ENCODE measurements at places on chromosomes 11 and 22. TPM values are rescaled to one million over a fixed set of nuclear protein-coding genes. Genes with fewer than 3 reads are reported as not detected.

Gene DTX4
- 17.7 TPM for total RNA-seq

Gene BLID
- 7.0 TPM for total RNA-seq

Gene MMP12
- total RNA-seq = not detected

Gene MUC15
- not detected for total RNA-seq

Gene YPEL1
- total RNA-seq = 10.9 TPM

Gene APOBEC3F
- 3.5 TPM for total RNA-seq

Gene SELENOO
- total RNA-seq = 45.3 TPM

Gene NXPE4
- not detected for total RNA-seq

Gene SLC25A1
- total RNA-seq = 46.9 TPM

Gene CDC42BPG
- total RNA-seq = 0.30 TPM

Gene TUBA8
- total RNA-seq = 5.7 TPM

- no peak overlapping the region for H3K4me3 ChIP-seq
- H3K27me3 ChIP-seq = no peaks in the 10 kb centered on the region
- H3K36me3 ChIP-seq = peaks cover 18% of the 10 kb centered on the region
- no peaks in the 10 kb centered on the region for H3K4me1 ChIP-seq
- DNase-seq = no peak
- H3K27ac ChIP-seq = no peak overlapping the region
Observed at GRCh38 chr11:119187123-119187892, 2.0 kb downstream of the NHERF4 start.

GRCh38 chr11:9525116-9525515, 48.4 kb upstream of the WEE1 start:
- H3K36me3 ChIP-seq = no peaks in the 10 kb centered on the region
- peaks cover 7% of the 10 kb centered on the region for H3K4me1 ChIP-seq
- no peak overlapping the region for H3K4me3 ChIP-seq
- H3K27me3 ChIP-seq = no peaks in the 10 kb centered on the region

- no peak overlapping the region for H3K27ac ChIP-seq
- DNase-seq = no peak
- no peaks in the 10 kb centered on the region for H3K4me1 ChIP-seq
- peaks cover 82% of the 10 kb centered on the region for H3K36me3 ChIP-seq
Observed at GRCh38 chr11:68812526-68812925, 29.2 kb downstream of the CPT1A start.

- H3K4me3 ChIP-seq = no peak overlapping the region
- peaks cover 17% of the 10 kb centered on the region for H3K4me1 ChIP-seq
- no peaks in the 10 kb centered on the region for H3K27me3 ChIP-seq
- peak overlapping the region; percentile 32 for H3K27ac ChIP-seq
Observed at GRCh38 chr22:40036591-40037225, 42.0 kb downstream of the FAM83F start.

DNA sequence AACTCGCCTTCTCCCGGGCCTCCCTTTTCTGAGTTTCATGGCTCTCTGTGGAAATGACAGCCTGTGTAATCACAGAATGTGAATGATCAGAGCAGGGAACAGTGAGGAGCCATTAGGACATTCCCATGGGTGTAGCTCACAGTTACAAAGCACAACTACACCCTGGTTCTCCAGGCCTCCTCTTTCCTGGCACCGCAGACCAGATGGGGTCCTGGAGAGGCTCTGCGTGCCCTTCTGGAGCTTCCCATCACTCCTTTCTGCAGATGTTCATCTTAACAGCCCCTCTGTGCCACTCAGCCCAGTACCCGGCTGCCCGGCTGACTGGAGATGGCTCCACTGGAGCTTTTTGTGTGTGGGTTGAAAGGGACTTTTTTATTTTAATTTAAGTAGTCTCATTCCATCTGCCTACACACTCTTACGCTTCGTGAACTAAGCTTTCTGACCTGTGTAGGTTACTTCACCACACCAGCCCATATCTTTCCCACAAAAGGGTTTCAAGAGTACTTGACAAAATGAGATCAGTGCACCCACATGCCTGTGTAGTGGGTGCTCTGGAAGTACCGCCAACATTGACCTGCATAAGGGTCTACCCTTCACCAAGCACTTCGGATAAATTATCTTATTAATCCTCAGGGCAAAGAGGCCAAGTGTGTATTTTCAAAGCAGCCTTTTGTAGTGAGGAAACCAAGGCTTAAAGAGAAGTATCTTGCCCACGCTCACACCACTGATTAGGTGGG, 29.8 kb downstream of the SREBF2 start:
- H3K27me3 ChIP-seq = no peaks in the 10 kb centered on the region
- DNase-seq = no peak
- peaks cover 38% of the 10 kb centered on the region for H3K4me1 ChIP-seq
- H3K27ac ChIP-seq = peak overlapping the region; percentile 68
- no peaks in the 10 kb centered on the region for H3K36me3 ChIP-seq

DNA sequence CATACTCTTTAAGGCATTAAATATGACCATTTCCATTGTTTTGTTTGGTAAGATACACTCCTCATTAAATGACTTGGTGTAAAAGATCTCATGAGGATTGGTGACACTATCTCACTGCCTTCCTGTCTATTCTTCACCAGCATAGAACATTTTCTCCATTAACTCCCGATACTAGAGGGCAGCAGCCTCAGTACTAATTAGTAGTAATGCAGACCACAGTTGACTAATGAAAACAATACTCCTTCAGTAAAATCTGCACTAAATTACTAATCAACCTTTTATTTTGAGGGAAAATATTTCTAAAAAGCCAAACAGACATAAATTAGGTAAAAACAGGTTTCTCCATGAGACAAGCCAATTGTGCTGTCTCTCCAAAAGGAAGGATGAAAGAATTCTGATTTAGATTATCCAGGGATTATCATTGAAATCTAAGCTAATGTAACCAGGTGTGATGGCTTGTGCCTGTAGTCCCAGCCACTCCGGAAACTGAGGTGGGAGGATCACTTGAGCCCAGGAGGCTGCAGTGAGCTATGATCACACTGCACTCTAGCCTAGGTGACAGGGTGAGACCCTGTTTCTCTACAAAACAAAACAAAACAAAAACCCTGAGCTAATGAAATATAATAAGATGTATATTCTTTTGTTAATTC, 9.4 kb downstream of the PGM2L1 start:
- no peak overlapping the region for H3K27ac ChIP-seq
- H3K27me3 ChIP-seq = no peaks in the 10 kb centered on the region
- H3K4me3 ChIP-seq = no peak overlapping the region
- no peaks in the 10 kb centered on the region for H3K36me3 ChIP-seq

DNA sequence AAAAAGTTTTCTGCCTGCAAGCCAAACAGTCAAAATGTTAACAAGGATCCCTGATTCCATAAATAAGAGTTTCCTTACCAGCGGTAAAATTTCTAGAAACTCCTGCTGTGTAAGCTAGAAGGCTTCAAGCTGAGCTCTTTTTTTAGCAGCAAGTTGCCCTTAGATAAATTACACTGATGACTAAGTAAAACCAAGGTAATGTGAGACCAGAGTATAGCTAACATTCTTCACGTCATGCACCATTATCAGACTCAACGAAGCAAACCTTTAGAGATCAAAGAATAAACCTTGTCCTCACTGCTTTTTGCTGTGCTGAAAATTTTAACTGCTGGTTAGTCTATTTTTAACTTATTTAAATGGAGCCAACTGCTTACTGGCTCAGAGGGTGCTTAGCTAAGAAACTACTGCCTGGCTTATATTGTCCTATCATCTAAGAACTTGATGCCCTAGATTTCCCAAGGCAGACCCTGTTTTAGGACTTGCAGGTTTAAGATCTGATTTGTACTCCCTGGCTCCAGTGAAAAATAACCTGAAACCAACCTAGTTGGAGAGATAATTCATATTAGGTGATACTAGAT, 900.7 kb downstream of the JRKL start:
- H3K4me1 ChIP-seq = no peaks in the 10 kb centered on the region
- H3K4me3 ChIP-seq = no peak overlapping the region
- no peaks in the 10 kb centered on the region for H3K36me3 ChIP-seq
- no peak for DNase-seq

- no peak for DNase-seq
- peaks cover 48% of the 10 kb centered on the region for H3K4me1 ChIP-seq
- no peak overlapping the region for H3K4me3 ChIP-seq
- H3K27me3 ChIP-seq = no peaks in the 10 kb centered on the region
- peak overlapping the region; percentile 93 for H3K27ac ChIP-seq
Observed at GRCh38 chr11:61898247-61898582, 6.9 kb upstream of the FADS3 start.

- no peak overlapping the region for H3K27ac ChIP-seq
- no peak overlapping the region for H3K4me3 ChIP-seq
- DNase-seq = no peak
- no peaks in the 10 kb centered on the region for H3K27me3 ChIP-seq
- H3K4me1 ChIP-seq = no peaks in the 10 kb centered on the region
Observed at GRCh38 chr11:94507485-94507884, 4.8 kb upstream of the C11orf97 start.

DNA sequence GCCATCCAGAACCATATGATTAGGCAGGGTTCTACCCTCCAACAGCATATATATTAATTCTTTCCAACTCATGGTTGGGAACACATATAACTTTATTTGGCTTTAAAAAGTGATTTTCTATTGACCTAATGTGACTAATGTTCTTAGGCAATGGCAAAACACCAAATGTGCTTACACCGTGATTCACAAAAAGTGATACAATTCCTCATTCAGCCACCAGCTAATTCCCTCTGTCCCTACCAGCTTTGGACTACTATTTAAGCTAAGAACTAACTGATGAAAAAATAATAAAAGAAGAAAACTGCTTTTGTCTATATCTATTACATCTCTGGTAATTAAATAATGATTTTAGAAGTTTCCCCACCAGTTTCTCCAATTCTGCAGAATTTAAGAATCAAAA, 4.7 kb downstream of the CTSC start:
- no peak for DNase-seq
- no peak overlapping the region for H3K4me3 ChIP-seq
- H3K27me3 ChIP-seq = no peaks in the 10 kb centered on the region
- peaks cover 27% of the 10 kb centered on the region for H3K36me3 ChIP-seq
- H3K4me1 ChIP-seq = no peaks in the 10 kb centered on the region
- H3K27ac ChIP-seq = no peak overlapping the region

DNA sequence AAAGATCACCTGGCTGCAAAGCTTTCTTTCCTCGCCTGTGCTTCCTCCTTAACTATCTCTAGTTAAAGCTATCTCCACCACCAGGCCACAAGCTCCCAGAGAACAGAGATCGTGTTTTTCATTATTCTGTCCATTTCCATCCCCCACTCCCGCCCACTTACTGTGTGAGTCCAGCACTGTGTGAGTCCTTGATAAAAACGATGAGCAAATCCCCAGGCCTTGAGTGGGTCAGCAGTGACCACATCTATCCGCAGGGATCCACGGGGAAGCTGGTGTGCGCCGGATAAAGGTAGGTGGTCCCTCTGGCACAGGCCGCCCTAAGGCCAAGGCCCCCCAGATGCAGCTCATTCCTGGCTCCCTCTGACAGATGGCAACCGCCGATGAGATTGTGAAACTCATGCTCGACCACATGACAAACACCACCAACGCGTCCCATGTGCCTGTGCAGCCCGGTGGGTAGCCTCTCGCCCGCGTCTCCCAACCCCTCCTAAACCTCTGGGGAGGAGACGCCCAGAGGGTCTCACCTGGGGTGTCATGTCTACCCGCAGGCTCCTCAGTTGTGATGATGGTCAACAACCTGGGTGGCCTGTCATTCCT, 9.3 kb downstream of the TKFC start:
- DNase-seq = no peak
- no peaks in the 10 kb centered on the region for H3K27me3 ChIP-seq
- H3K36me3 ChIP-seq = no peaks in the 10 kb centered on the region
- no peak overlapping the region for H3K4me3 ChIP-seq
- no peaks in the 10 kb centered on the region for H3K4me1 ChIP-seq

GRCh38 chr11:113161711-113162591, 152.4 kb upstream of the TTC12 start:
- no peaks in the 10 kb centered on the region for H3K27me3 ChIP-seq
- no peak for DNase-seq
- H3K4me1 ChIP-seq = peaks cover 28% of the 10 kb centered on the region
- no peak overlapping the region for H3K4me3 ChIP-seq
- H3K27ac ChIP-seq = no peak overlapping the region

DNA sequence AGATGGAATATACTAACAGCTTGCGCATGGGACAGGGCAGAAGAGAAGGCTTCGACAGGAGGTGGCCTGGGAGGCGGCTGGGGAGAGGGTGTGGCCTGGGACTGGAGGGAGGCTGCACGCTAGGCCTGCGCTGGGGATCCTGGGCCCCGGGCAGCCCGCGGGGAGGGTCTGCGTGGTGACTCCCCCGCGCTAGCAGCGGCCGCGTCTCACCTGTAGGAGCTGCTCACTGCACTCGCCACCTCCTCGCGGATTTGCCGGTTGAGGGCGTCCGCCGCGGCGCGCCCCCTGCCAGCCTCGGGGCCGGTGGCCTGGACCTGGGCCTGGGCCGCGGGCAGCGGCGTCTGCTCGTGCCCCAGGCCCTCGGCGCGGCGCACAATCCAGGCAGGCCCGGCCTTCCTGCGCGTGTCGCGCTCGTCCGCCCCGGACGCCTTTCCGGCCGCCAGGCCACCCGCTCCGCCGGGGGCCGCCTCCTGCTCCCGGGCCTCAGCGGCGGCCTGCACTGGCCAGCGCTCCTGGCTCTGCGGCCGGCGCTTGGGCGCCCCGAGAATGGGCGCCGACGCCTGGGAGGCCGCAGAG, 1.5 kb downstream of the MAP6 start:
- peaks cover 19% of the 10 kb centered on the region for H3K4me1 ChIP-seq
- no peak overlapping the region for H3K27ac ChIP-seq
- H3K27me3 ChIP-seq = no peaks in the 10 kb centered on the region

- H3K4me1 ChIP-seq = no peaks in the 10 kb centered on the region
- H3K27ac ChIP-seq = no peak overlapping the region
- no peaks in the 10 kb centered on the region for H3K36me3 ChIP-seq
- H3K4me3 ChIP-seq = no peak overlapping the region
- no peaks in the 10 kb centered on the region for H3K27me3 ChIP-seq
- no peak for DNase-seq
Observed at GRCh38 chr11:35236667-35237003, 97.7 kb downstream of the CD44 start.

DNA sequence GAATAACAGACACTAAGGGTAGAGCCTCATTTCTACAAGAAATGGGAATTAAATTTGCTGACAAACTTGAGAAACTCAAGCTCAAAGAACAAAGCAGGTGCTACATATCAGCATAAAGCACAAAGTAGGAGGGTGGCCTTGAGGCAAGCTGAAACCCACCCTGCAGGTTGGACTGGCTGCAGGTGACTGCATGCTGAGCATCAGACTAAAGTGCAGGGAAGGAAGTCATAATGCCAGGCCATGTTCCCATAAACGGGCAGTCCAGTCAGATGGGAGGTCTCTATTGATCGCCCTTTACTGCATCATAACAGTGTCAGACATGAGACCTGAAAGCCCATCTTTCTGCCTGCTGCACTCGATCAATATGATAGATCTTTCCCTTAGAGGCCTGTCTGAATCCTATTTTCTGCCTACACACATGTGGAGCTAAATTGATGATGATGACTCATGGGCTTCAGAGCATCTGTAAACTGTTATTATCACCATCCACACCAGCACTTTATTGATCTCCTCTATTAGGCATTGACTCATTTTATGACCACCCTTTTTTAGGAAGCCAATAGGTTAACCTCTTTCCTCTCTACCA, 224.5 kb upstream of the DDI1 start:
- no peak overlapping the region for H3K4me3 ChIP-seq
- no peaks in the 10 kb centered on the region for H3K27me3 ChIP-seq
- no peak for DNase-seq
- H3K27ac ChIP-seq = no peak overlapping the region

GRCh38 chr22:20965888-20966855, 883 bp upstream of the AIFM3 start:
- no peak for DNase-seq
- H3K4me1 ChIP-seq = no peaks in the 10 kb centered on the region
- H3K27me3 ChIP-seq = peaks cover 23% of the 10 kb centered on the region
- no peaks in the 10 kb centered on the region for H3K36me3 ChIP-seq

GRCh38 chr11:3134651-3135480, 30.2 kb downstream of the OSBPL5 start:
- H3K36me3 ChIP-seq = no peaks in the 10 kb centered on the region
- H3K4me1 ChIP-seq = peaks cover 74% of the 10 kb centered on the region
- H3K27me3 ChIP-seq = no peaks in the 10 kb centered on the region
- no peak overlapping the region for H3K4me3 ChIP-seq

- H3K27me3 ChIP-seq = no peaks in the 10 kb centered on the region
- no peaks in the 10 kb centered on the region for H3K36me3 ChIP-seq
- H3K27ac ChIP-seq = no peak overlapping the region
Observed at GRCh38 chr11:62905927-62906531, 15.1 kb downstream of the CHRM1 start.

Data from tibial nerve (tissue), 4 donors.